ENCODE measurements at places on chromosomes 13 and 19. TPM values are rescaled to one million over a fixed set of nuclear protein-coding genes. Genes with fewer than 3 reads are reported as not detected.

Gene PRTN3
- total RNA-seq = 2.4 TPM

Gene ATP7B
- total RNA-seq = 12.8 TPM

Gene FXYD5
- total RNA-seq = 97.7 TPM

Gene SHISA2
- 33.4 TPM for total RNA-seq

Gene PDX1
- total RNA-seq = not detected

Gene DEDD2
- 63.0 TPM for total RNA-seq

Gene NOTCH3
- 172 TPM for total RNA-seq

Gene SYDE1
- 21.4 TPM for total RNA-seq

Gene CEACAM3
- total RNA-seq = not detected

Gene PSG3
- not detected for total RNA-seq

Gene DAND5
- 0.28 TPM for total RNA-seq

Gene TTC9B
- total RNA-seq = 0.63 TPM

Gene TEX30
- total RNA-seq = 10.5 TPM

Gene ATP8A2
- 9.0 TPM for total RNA-seq

Gene PPFIA3
- total RNA-seq = 22.6 TPM

Gene C1QTNF9B
- total RNA-seq = 0.28 TPM

Gene NCR1
- 0.78 TPM for total RNA-seq

Gene NLRP7
- 1.8 TPM for total RNA-seq

Gene RFPL4A
- not detected for total RNA-seq

Gene ACP7
- 0.97 TPM for total RNA-seq

Gene ZNF234
- 8.3 TPM for total RNA-seq

Gene PEAK3
- total RNA-seq = not detected

Gene CA11
- total RNA-seq = 8.8 TPM

Gene PIH1D1
- 147 TPM for total RNA-seq

Gene CGB8
- total RNA-seq = not detected

Gene C3
- 4.8 TPM for total RNA-seq

Gene SLC25A41
- not detected for total RNA-seq

Gene HMG20B
- total RNA-seq = 107 TPM

Gene KRTDAP
- not detected for total RNA-seq

Gene SLITRK5
- total RNA-seq = 1.6 TPM

Gene TMEM255B
- total RNA-seq = 0.82 TPM

Gene DUXA
- not detected for total RNA-seq

Gene KIR2DL3
- not detected for total RNA-seq

Gene CD209
- total RNA-seq = not detected

Gene RNF225
- total RNA-seq = 0.87 TPM

Gene LCP1
- 3.4 TPM for total RNA-seq

Gene KLK15
- total RNA-seq = not detected

Gene HCN2
- total RNA-seq = 2.9 TPM

Gene ZNF558
- total RNA-seq = 11.1 TPM

Gene CYP2B6
- total RNA-seq = 1.2 TPM

Gene ELSPBP1
- not detected for total RNA-seq

Gene PSG1
- total RNA-seq = not detected

Gene C19orf33
- 58.9 TPM for total RNA-seq

Gene EFNA2
- 8.2 TPM for total RNA-seq

Gene SIGLEC8
- not detected for total RNA-seq

Gene LPAR6
- total RNA-seq = 2.6 TPM

Gene OR7C1
- not detected for total RNA-seq

Gene CFD
- total RNA-seq = 3.5 TPM

Gene TNFSF11
- 9.9 TPM for total RNA-seq

Gene NCAN
- total RNA-seq = 8.0 TPM

Gene CYP2A6
- total RNA-seq = not detected

Gene CYSLTR2
- total RNA-seq = not detected
